ENCODE measurements at places on chromosomes 5 and 9.

GRCh38 chr9:4833781-4834560 is 41.2 kb downstream of the RCL1 start:
- H3K4me1 ChIP-seq = peaks cover 30% of the 10 kb centered on the region
- no peaks in the 10 kb centered on the region for H3K27me3 ChIP-seq
- H3K27ac ChIP-seq = peak overlapping the region; percentile 76
- peaks cover 34% of the 10 kb centered on the region for H3K36me3 ChIP-seq
- no peak overlapping the region for H3K4me3 ChIP-seq

GRCh38 chr5:122665051-122665450 is 109.8 kb upstream of the SNX2 start:
- H3K36me3 ChIP-seq = no peaks in the 10 kb centered on the region
- H3K27ac ChIP-seq = no peak overlapping the region
- H3K4me3 ChIP-seq = no peak overlapping the region
- peaks cover 10% of the 10 kb centered on the region for H3K27me3 ChIP-seq
- H3K4me1 ChIP-seq = no peaks in the 10 kb centered on the region
- DNase-seq = no peak

DNA sequence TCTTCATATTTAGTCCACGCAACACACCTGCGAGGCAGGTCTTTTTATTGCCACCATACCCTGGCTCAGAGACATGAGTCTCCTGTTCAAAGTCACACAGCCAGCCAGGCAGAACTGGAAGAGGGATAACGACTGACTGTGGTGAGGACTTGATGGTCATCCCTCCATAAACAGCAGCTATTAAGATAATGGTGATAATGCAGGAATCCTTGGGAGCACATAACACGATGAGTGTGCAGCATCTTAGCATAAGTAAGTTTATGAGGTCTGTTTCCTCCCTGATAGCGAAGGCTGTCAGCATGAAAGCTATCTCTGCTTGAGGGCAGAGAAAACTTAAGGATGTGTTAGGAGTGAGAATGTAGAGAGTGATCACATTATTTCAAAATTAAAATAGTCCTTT is 30.9 kb downstream of the KCTD16 start:
- DNase-seq = no peak
- peaks cover 53% of the 10 kb centered on the region for H3K27me3 ChIP-seq
- H3K4me3 ChIP-seq = no peak overlapping the region

GRCh38 chr5:26553079-26553478 is 485.3 kb downstream of the CDH9 start:
- no peaks in the 10 kb centered on the region for H3K27me3 ChIP-seq
- no peak overlapping the region for H3K4me3 ChIP-seq
- DNase-seq = no peak
- H3K27ac ChIP-seq = no peak overlapping the region

DNA sequence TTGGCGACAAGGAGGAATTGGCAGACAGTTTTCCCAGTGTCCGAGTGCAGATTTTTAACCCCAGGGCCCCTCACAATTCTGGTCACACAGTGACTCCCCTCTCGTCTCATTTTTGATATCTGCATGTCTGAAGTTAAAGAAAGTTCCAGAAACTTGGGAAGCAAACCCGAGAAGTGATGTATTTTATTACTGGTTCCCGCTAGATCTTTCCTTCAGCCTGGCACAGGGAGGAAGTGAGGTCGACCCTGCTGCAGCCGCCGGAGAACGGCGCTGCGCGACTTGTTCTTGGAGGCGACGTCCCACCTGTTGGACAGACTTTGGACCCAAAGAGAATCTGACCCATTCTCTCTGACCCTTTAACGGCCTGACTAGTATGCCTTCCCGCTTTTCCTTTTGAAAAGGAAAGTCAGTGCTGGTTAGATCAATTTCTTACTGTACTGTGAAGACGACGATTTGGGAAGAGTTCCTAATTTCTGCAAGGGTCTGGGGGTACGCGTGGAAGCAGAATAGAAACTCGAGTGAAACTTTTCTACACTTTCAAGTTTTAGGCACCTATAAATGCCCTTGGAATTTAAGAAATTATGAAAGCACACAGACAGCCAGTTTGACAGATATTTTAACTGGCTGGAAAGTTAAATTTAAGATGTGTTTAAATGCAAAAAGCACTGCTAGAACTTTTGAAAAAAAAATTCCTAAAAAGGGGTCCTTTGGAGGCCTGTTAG is 744 bp downstream of the OTULIN start:
- peaks cover 43% of the 10 kb centered on the region for H3K36me3 ChIP-seq
- peak; percentile 53 for DNase-seq
- H3K4me1 ChIP-seq = peaks cover 65% of the 10 kb centered on the region
- peak overlapping the region; percentile 94 for H3K27ac ChIP-seq
- peak overlapping the region; percentile 96 for H3K4me3 ChIP-seq

DNA sequence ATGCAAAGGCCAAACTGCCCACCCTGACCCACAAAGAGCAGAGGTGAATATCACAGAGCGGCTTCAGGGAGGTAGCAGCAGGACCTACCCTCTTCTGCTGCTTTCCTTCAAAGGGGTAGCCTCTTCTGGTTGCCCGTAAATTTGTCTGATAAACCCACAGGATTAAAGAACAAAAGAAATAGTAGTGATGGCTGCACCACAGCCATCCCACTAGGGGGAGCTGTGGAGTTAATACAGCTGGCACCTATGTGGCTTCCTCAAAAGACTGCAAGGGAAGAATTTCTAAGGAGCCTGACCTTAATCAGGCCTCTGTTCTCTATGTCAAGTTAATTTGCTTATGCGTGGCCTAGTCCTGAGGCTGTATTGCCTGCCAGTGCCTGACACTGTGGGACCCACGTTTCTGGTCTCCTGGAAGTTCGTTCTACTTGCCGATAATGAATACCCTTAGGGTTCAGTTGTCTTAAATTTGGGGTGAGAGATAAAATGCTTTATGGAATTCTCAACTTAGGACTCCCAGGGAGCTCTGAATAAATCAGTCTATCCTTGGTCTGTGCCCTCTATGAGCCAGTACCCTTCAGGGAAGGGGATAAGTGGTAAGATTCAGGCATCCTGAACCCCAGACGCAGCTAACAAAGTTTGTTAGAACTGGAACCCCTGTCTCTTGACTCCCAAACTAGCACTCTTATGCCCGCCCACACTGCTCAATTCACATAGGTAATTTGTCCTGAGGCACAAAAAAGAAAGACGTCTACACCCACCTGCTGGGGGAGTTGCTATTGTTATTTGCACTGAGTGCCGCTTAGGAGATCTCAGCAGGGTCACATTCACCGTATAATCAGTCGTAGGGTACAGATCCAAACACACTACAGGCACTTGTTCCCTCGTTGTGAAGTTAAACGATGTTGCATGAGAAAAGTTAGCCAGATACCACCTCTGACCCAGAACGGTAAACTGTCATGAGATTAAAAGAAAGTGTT is 77.1 kb downstream of the SUSD1 start:
- H3K27ac ChIP-seq = no peak overlapping the region
- H3K27me3 ChIP-seq = no peaks in the 10 kb centered on the region
- DNase-seq = peak; percentile 77
- H3K4me1 ChIP-seq = peaks cover 39% of the 10 kb centered on the region
- peaks cover 9% of the 10 kb centered on the region for H3K36me3 ChIP-seq

Data from activated CD8-positive, alpha-beta memory T cell treated with anti-CD3 and anti-CD28 coated beads, Interleukin-2, amount 10 ng/mL, durations not matched to agents 7 days and 5 days (primary cell).